ENCODE measurements at places on chromosomes 5 and 9.

GRCh38 chr5:75262271-75262670 is 25.6 kb upstream of the ANKRD31 start:
- no peak for DNase-seq

GRCh38 chr5:177128551-177128981 is 5.0 kb upstream of the NSD1 start:
- no peak for DNase-seq

GRCh38 chr9:135611142-135611874 is 28.0 kb downstream of the GLT6D1 start:
- no peak for DNase-seq

GRCh38 chr5:91188755-91189154 is 194.4 kb downstream of the ARRDC3 start:
- DNase-seq = no peak

DNA sequence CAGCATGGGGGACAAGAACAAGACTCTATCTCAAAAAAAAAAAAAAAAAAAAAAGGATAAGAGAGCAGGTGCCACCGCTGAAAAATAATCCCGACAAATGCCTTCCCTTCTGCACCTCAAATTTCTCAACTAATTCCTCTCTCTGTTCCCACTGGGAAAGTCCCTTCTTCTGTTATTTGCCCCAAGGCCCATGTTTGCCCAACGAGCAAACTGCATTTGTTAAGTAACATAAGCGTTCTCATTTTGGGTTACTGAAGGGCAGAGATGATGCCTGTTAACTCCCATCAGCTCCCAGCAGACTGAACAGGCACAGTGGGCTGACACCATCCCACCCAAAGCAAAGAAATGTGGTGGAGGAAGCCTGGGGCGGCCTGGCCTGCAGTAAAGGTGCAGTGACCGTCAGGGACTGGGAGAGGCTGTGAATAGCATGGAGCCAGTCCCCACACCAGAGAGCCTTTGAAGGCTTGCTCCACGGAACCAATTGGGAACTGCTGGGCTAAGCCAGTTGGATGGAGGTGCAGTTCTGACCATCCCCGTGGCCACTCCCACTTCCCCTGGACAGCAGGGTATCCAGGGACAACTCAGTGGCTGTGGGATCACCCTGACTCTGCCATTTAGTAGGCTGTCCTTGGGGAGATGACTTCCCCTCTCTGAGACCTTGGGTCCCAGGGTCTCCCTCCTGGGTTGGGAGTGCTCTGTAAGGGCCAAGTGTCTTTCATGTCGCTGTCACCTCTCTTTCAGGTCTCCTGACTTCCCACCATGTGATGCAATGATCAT is 149.7 kb upstream of the IER5L start:
- no peak for DNase-seq

DNA sequence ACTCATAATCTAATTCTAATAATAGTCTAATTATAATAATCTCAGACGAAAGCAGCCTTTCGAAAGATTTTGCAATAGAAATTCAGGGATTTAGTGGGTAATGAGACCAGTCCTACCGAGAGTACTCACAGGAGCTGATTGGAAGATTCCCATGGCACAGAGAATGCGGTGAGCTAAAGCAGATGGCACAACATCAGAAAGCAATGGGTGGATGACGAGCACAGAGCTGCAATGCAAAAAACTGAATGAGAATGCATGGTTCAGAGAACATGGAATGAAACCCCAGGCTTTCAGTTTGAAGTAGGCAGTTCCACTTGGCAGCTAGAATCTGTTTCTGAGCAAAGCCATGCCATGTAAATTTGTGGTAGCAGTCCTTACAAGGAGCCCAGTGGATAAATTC is 78.2 kb upstream of the SPINK5 start:
- DNase-seq = no peak

GRCh38 chr9:117021906-117022305 is 334.8 kb downstream of the TRIM32 start:
- no peak for DNase-seq

GRCh38 chr9:109859447-109859846 is 79.4 kb downstream of the PALM2AKAP2 start:
- no peak for DNase-seq

GRCh38 chr9:20111173-20111843 is 322.5 kb upstream of the SLC24A2 start:
- no peak for DNase-seq

- no peak for DNase-seq
These were observed 189.8 kb upstream of the TRIM32 start for GRCh38 chr9:116497095-116497890.
